ENCODE measurements at places on chromosomes 4 and X. TPM values are rescaled to one million over a fixed set of nuclear protein-coding genes. Genes with fewer than 3 reads are reported as not detected.
A peak's percentile ranks its signal among the peaks of the same experiment; 100 is the strongest.

DNA sequence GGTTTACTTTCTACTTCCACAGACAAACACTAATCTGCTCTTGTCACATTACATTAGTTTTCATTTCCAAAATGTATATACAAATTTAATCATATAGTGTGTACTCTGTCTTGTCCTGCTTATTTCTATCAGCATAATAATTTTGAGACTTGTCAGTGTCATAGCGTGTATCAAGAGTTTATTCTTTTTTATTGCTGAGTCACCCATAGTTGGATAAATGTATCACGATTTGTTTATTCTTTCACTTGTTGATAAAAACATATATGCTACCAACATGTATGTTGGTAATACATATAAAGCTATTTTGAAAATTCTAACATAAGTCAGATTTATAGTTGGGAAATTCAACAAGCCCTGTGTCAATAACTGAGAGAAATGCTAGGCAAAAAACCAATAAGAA is 261.2 kb downstream of the TRAM1L1 start:
- DNase-seq = no peak

Gene SCFD2
- total RNA-seq = 29.7 TPM

DNA sequence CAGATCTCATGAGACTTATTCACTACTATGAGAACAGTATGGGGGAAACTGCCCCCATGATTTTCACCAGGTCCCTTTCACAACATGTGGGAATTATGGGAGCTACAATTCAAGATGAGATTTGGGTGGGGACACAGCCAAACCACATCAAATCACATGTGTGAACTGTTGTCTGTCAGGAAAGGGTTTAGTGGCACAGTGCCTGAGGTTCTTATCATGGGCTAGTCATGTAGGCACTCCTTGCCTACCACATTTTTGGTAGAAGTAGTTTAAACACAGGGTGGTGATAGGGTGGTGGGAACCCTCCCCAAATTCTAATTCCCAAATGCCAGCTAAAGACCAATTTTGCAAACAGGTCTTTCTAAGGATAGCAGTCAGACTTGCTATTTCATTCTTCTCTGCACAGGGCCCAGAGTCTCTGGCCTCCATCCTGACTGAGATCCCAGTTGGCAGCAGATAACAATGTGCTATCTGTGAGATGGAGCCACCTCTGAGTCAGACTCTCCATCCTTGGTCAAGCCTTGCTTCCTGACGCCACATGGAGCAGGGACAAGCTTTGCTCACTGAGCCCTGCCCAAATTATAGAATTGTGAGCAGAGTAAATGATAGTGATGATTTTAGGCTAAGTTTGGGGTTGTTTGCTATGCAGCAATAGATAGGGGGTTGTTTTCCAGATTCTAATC is 33.5 kb upstream of the SETD7 start:
- no peak for DNase-seq

DNA sequence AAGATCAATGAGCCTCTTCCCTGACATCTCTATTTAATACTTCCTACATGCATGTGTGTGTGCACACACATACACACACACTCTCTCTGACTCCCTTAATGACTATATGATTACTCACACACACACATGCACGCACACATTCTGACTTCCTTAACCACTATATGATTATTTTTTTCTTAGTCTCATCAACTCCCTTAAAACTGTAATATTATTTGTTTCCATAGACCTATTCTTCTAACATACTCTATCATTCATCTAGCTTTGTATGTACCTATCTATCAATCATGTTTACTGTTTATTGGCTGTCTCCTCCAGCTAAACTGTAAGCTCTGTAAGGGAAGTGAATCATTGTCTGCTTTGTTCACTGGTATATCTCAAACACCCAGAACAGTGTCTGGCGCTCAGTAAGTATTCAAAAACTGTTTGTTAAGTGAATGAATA is 236.6 kb downstream of the RASL11B start:
- DNase-seq = no peak

GRCh38 chrX:39211501-39211900 is 410.2 kb downstream of the MID1IP1 start:
- DNase-seq = no peak

GRCh38 chr4:52573551-52573950 is 85.5 kb downstream of the USP46 start:
- DNase-seq = no peak

DNA sequence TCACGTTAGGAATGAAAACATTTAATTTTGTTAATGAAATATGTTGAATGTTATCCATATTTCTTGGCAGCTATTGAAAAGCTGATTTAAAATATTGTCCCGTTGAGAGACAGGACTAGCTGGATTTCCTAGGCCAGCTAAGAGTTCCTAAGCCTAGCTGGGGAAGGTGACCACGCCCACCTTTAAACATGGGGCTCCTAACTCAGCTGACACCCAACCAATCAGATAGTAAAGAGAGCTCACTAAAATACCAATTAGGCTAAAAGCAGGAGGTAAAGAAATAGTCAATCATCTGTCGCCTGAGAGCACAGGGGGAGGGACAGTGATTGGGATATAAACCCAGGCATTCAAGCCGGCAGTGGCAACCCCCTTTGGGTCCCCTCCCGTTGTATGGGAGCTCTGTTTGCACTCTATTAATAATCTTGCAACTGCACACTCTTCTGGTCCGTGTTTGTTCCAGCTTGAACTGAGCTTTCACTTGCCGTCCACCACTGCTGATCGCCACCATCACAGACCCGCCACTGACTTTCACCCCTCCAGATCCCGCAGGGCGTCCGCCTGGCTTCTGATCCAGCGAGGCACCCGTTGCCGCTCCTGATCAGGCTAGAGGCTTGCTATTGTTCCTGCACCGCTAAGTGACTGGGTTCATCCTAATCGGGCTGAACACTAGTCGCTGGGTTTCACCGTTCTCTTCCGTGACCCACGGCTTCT is 308.9 kb downstream of the GLUD2 start:
- no peak for DNase-seq

- DNase-seq = no peak
Observed at GRCh38 chr4:130825284-130825683, 1729.3 kb downstream of the C4orf33 start.

DNA sequence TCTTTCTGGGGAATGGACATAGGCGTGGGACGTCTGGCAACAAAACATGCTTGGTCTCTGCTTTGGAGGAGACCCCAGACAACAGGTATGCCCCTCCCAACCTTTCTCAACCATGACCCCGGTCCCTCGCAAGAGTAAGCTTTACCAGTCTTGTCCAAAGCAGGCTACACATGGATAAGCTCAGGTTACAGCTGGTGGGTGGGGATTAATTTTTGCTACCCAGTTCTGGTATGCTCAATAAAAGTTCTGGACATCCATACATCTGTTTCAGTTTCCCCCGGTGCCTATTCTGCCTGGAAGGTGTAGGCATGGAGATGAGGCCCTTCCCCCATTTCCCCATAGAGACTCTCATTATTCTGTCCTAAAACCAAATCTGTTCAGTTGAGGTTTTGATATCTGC is 54.5 kb upstream of the NOCT start:
- no peak for DNase-seq

- no peak for DNase-seq
Observed at GRCh38 chrX:70694339-70695122, 214.0 kb downstream of the TEX11 start.

DNA sequence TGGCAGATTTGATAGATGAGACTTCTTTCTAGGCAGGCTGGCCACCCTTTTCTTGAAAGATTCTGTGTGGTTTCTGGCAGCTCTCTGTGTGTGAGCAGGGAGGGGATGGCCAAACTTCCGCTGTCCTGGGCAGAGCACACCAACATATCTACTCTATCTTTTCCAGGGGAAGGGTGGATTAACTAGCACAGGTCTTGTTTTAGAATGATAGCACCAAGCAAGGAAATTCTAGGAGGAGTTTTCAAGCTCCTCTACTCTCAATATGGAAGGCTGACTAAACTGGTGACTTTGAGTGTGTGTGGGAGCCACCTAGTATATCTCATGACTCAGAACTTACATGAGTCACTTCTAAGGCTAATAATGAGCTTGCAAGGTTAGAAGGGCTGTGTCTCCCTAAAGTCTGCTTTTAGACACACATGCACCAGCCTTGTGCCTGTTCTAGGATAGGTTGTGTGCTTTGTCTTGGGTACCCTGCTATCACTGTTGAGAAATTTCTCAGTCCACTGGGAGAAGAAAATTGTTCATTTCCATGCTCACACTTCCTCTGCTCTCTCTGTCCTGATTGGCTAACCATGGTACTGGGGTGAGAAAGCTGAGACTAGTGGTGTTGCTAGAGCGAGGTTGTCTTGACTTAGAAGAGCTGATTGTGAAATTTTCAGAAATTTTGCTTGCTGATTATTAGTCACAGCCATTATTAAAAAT is 72.9 kb downstream of the YIPF6 start:
- peak; percentile 77 for DNase-seq

- no peak for DNase-seq
Observed at GRCh38 chrX:56994375-56995270, 718 bp downstream of the SPIN3 start.

Gene ARX
- not detected for total RNA-seq

GRCh38 chr4:166134285-166134684 is 261.2 kb downstream of the TLL1 start:
- DNase-seq = no peak

DNA sequence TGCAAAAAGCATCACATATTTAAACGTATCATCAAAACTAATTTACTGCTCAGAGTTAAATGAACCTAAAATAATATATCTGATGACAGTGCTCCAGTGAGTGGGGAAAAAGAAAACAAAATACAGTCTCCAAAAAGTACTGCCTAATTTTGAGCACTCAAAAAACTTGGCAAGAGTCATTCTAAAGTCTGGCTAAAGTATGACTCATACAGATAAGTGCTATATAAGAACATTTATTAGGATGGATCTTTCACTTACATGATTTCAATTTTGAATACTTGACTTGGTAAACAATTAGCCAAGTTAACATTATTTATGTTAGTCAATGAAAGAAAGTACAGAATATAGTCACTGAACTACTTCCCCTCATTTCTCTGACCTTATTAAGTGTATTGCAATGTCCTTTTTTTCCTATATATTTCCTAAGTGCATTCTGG is 27.2 kb downstream of the FBXO8 start:
- no peak for DNase-seq

Gene RAI2
- total RNA-seq = not detected

DNA sequence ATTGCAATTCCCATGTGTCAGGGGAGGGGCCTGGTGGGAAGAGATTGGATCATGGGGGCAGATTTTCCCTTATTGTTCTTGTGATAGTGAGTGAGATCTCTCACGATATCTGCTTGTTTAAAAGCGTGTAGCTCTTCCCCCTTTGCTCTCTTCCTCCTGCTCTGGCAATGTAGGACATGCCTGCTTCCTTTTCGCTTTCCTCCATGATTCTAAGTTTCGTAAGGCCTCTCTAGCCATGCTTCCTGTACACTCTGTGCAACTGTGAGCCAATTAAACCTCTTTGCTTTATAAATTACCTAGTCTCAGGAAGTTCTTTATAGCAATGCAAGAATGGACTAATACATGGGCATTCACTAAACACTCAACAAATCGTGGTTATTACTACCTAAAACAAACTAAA is 37.2 kb upstream of the PAPSS1 start:
- DNase-seq = no peak

GRCh38 chrX:2451501-2452316 is 49.1 kb downstream of the DHRSX start:
- DNase-seq = peak; percentile 45

DNA sequence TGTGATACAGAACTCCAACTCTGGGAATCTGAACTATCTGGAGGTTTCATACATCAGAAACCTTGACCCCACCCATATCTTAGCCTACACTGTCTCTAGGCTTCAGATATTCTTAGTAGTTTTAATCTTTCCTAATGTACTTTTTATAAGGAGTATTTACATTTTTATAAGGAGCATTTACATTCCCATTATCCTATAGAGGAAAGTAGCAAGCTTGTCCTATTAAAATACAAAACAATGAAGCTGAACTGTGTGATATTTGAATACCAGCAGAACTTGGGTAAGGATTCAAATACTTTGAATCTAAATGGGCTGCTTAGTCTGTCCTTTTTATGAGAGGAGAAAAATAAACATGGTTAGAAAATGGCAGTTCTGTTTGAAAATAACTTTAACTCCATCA is 247.4 kb downstream of the FMR1NB start:
- no peak for DNase-seq

Gene LRIT3
- total RNA-seq = not detected

GRCh38 chr4:47798165-47798564 is 39.7 kb downstream of the CORIN start:
- DNase-seq = no peak

DNA sequence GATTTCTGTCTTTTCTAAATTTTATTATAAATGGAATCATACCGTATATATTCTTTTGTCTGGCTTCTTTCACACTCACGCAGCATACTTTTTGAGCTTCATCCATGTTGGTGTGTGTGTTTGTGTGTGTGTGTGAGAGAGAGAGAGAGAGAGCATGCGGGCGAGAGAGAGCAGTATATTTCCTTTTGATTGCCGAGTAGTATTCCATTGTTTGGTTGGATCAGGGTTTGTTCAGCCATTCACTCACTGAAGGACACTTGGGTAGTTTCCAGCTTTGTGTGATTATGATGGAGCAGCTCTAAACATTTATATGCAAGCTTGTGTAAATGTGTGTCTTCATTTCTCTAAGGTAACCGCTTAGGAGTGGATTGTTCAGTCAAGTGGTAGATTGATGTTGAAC is 3.1 kb upstream of the L1CAM start:
- DNase-seq = no peak

Gene DRD5
- not detected for total RNA-seq

Gene F8
- 1.2 TPM for total RNA-seq

DNA sequence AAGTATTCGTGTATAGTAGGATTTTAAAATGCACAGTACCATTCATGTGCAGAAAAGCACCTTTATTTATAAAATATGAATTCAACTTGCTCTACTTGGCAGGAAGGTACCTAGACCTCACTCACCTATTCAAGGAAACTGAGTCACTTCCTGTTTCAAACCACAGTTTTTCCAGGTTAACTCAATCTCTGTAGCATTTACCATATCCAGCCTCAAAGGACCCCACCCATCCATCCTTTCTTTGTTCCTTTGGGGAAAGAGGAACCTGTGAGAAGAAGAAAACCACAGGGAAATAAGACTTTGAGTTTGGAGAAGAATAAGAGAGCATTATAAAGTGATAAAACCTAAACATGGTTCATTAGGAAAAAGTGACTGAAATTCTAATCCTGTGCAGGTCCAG is 250.7 kb downstream of the CBR4 start:
- DNase-seq = no peak

GRCh38 chrX:14930663-14931062 is 57.4 kb downstream of the MOSPD2 start:
- DNase-seq = no peak

GRCh38 chr4:33088713-33089112 is 2368.5 kb downstream of the PCDH7 start:
- no peak for DNase-seq

- DNase-seq = no peak
Observed at GRCh38 chr4:141757287-141757686, 120.9 kb downstream of the IL15 start.

- DNase-seq = peak; percentile 11
Observed at GRCh38 chr4:15963001-15963451, at the start of gene FGFBP2. TSS of gene FGFBP2 (minus strand) at chr4:15963175. CDS start at chr4:15963129, 46 bp downstream.

GRCh38 chrX:80306007-80306406 is 114.2 kb upstream of the TENT5D start:
- no peak for DNase-seq

Gene CSN1S1
- not detected for total RNA-seq

Gene UCP1
- total RNA-seq = not detected

- no peak for DNase-seq
Observed at GRCh38 chr4:173506597-173507211, 23.3 kb downstream of the HAND2 start.

GRCh38 chr4:156558373-156559025 is 413.1 kb downstream of the PDGFC start:
- no peak for DNase-seq

GRCh38 chr4:144583658-144584057 is 62.3 kb upstream of the HHIP start:
- DNase-seq = no peak

All from K562 (cell line).